ENCODE measurements at places on chromosomes 4 and X.

- no peak for DNase-seq
These were observed 42.3 kb downstream of the RFC1 start for GRCh38 chr4:39323821-39324220.

DNA sequence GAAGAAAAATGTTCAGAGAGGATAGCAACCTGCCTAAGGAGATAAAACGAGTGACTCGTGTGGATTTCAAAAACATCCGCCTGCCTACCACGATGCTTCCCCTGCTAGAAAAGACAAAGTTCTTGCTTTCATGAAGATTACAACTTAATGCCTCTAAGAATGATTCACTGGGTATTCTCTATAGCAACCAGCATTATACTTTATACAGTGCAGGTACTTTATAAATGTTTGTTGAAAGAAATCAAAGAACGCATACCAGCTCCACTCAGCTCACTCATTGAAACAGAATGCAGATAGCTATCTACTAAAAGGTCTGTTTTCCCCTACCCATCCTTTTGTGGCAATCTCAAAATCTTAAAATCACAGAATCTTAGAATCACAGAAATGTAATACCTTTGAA lies 33.7 kb downstream of the GASK1B start:
- no peak for DNase-seq

GRCh38 chr4:184648054-184648312 lies 1.3 kb downstream of the CASP3 start:
- DNase-seq, result no peak

DNA sequence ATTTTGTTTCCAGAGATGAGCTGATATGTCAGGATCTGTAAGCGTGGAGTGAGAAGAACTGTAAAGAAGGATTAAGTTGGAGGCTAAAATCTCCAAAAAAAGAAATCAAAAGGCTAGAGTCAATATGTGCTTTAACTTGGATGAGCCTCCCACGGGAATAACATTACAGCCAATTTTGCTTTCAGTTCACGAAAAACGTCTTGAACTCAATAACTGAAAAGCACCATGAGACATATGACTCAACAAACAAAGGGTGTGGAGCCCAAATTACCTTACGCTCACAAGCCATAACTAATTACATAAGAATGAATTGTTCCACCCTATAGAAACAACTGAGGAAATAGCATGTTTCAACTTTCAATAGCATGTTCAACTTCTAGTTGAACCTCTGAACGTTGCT lies 22.3 kb downstream of the TMPRSS11D start:
- DNase-seq, result no peak

DNA sequence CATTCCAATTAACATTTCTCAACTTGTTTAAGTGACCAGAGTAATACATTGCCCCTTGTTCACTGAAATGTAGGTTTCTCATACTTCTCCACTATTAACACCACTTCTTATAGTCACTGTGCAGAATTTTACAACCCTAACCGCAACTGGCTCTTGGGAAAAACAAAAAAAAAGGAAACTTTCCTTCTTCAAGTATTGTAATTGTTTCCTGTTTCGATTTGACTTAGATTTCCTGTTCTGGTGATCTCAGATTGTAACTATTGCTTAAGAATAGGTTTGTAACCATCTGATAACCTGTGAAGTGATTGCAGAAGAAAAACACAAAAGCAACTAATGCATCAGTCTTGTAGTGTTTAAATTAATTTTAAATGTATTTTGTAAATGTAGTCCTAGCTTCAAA lies 594.7 kb upstream of the GALNT7 start:
- no peak for DNase-seq

GRCh38 chr4:147964266-147964880 lies 232.5 kb downstream of the ARHGAP10 start:
- DNase-seq, result no peak

GRCh38 chrX:20506739-20507138 lies 240.0 kb upstream of the RPS6KA3 start:
- no peak for DNase-seq

DNA sequence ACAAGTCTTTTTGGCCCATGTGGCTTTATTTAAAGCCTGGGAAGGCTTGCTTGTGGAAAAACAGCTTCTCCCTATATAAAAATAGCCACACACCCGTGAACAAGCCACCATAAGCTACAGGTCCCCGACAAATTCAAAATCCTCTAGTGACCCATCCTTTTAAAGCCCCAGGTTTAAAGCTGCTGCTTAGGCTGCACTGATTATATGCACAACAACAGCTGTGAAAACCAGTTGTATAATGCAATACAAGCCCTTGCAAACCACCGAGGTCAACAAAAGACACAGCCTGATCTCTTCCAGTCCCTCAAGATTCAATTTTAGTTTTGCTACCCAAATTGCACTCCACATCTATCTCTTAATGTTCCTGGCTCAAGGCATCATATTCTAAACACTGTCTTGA lies 186.0 kb upstream of the WDFY3 start:
- DNase-seq, result no peak

DNA sequence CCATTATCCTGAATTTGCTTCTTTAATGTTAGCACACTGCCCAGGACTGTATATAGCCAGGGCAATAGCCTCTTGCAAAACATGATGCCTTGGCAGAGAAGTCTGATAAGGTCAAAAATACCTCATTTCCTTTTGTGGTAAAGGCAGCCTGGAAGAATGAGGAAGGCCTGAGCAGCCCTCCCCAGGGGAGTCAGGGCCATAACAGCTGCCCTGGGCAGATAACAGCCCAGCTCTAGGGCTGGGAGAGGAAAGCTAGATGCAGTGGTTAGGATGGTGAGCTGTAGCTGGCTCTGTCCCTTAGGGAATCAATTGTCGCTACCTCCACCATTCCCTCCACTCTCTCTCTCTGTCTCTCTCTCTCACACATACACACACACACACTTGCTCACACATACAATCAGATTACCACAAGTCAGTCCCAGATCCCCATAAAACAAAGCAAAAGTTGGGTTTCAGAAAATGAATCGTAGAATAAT lies 29.2 kb downstream of the EFHC2 start:
- DNase-seq, result no peak

DNA sequence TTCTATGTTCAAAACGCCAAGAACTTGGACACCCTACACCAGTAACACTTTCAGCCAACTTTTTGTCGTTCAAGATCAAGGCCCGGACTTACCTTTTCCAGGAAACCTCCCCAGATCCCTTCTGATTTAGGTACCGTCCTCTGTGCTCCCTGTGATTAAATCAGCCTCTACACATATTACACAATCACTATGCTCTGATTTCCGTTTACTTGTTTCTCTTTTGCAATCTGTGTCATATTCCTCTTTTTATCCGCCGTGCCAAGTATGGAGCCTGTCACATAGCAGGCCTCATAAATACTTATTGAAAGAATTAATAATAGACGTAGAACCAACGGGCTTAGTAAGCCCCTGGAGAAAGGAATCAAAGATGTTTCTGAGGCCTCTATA lies 722 bp upstream of the TMEM33 start:
- no peak for DNase-seq

GRCh38 chrX:125205133-125205917 lies 114.3 kb upstream of the TEX13C start:
- no peak for DNase-seq

DNA sequence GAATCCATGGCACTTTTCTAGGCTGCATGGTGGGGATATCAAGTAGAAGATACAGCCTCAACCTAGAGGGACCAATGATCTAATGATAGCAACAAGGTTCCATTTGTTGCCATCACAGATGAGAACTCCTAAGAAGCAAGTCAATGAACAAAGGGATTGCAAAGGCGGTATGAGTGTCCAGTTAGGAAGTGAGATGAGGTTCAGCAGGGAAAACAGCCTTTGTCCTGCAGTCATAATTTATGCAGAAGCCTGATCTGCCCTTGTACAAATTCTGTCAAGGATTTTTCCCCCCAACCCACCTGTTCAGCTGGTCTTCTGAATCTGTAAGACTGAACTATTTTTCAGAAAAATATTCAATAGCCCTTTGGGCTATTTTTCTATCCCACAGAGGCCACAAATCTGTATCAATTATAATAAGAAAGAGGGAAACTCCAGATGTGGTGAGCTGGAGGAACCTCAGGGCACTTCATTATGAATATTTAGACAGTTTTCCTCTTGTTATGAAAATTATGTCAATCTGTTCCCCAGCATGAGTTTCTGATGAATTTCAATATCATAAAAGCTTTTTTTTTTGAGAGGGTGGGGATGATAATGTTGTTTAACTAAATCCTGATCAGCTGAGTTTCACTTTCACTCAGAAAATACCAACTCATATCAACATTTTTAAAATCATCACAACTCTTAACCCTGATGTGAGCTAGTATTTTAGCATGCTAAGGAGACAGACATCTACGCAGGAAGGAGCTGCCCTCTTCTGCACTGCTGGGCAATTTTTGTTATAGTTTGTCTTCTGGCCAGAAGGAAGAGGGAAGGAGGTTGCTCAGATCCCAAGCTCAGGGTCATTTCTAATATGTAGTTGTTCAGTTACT lies 127.2 kb upstream of the MAP3K15 start:
- DNase-seq, result no peak

DNA sequence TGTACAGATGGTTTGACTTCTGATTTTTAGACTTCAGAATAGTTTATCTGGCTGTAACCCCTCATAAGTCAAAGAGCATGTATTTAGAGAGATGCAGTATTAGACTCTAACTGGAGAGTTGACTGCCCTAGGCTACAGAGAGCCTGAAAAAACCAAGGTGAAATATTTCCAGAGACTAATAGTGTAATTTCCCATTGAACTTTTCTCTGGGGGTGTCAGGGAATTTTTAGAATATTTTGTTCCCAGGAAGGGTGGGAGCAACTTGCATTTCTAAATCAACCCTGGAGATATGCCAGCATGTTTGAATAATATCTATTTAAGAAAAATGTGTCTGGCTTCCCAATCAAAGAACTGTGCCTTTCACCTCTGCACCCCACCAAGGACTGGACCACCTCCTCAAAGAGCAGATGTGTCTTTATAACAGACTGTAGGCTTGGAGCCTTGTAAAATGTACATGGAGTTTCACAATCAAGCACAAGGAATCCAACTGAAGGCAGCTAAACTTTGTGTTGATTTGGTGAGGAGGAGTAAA lies 2.0 kb downstream of the ANXA3 start:
- DNase-seq, result no peak

DNA sequence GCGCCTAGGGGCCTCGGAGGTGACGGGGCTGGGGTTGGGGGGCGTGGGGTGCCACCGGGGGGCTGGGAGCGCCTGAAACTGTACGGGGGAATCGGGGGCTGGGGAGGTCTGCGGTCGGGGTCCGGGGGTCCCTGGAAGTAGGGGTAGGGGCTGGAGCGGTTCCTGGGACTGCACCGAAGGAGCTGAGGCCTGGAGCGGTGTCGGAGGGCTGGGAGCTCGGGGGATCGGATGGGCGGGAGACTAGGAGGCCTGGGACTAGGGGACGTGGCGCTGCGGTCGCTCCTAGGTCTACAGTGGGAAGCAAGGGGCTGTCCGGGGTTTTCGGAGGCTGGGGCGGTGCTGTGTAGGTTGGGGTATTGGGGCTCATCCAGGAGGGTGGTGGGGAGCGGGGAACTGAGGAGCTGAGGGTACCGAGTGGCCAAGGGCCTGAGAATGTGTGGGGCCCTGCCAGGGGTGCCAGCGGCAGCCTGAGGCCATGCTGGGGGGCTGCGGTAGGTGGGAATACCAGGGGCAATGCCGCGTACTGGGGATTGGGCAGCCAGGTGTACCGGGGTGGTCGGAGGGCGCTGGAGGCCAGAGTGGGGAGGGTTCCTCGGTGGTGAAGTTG lies 562 bp downstream of the AKAP17A start:
- no peak for DNase-seq

GRCh38 chr4:101279377-101279871 lies 67.9 kb downstream of the PPP3CA start:
- no peak for DNase-seq

- DNase-seq, result no peak
These were observed 1144.1 kb upstream of the IGFBP7 start for GRCh38 chr4:58254291-58254690.

DNA sequence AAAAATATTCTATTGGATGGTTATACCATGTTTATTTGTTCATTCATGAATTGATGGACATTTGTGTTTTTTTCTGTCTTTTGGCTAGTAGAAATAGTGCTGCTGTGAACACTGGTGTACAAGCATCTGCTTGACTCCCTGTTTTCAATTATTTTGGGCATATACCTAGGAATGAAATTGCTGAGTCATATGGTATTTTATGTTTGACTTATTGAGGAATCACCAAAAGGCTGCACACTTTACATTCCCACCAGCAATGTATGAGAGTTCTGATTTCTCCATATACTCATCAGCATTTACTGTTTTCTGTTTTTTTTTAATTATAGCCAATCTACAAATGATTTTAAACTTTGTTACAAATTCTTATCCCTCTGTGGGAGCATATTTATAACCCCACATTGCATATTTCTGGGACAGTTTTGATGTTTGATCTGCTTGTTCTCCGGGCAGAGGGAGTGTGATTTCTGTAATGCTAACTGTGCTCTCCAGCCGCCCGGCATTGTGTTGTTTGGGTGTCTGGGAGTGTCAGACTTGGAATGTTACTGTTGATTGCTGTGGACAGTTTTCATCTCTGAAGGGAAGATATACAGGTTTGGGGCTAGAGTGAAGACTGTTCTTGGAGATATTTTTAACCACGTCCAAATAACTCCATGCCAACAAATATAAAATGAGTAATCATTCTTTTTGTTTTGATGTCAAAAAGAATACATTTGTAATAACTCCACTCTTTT lies 60.5 kb upstream of the PGRMC2 start:
- no peak for DNase-seq

- no peak for DNase-seq
These were observed 50.0 kb downstream of the UGT2B10 start for GRCh38 chr4:68865760-68866159.
